Stimulated activated CD8-positive, alpha-beta memory T cell treated with anti-CD3 and anti-CD28 coated beads, Interleukin-2, amount 100 ng/mL, for 1 hour (primary cell): ENCODE measurements at places on chromosomes 7 and 10.
A peak's percentile ranks its signal among the peaks of the same experiment; 100 is the strongest.

DNA sequence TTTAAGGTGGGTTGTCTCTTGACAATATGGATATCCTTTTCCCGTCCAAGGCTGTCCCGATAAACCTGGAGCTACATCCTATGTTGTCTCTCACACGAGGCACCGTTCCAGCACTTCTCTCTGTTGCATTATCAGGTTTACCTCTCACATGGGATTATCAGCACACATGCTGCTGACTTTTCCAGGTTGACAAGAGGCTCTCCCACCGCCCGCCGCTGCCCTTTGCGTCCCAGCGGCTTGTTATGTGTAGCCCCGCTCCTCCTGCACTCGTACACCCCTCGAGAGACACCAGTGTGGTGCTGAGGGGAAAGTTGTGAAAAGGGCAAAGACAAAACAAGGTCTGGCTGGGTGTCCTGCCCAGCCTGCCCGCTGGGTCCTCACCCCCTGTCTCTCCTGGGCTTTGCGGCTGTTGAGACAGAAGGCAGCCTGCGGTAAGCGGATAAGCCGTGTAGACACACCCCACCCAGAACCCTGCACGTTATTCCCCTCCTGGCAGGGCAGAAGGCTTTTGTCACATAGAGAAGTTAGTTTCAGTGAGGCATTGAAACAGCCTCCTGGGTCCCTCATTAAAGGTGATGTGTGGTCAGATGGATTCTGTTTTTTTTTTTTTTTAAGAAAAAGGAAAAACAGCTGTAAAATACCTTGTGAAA, 38.7 kb downstream of the UBE3C start:
- no peak for DNase-seq

GRCh38 chr7:29770371-29770770, 35.9 kb upstream of the WIPF3 start:
- DNase-seq = no peak

DNA sequence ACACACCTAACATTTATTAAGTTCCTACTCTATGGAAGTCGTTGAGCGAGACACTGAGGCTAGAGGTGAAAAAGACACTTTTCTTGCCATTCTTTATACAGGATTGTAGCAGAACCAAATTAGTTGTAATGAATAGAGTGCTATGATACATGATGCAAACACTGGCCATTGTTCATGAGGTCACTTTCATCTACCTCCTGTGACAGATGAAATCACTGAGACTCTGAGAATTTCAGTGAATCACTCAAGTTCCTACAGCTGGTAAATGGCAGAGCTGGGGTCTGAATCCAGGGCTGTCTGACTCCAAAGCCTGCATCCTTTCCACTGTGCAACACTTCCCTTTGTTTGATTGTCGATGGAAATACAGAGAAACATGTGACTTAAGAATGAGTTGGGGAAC, 657.6 kb downstream of the LRMDA start:
- DNase-seq = no peak

GRCh38 chr10:71465551-71466252, 69.0 kb downstream of the CDH23 start:
- no peak for DNase-seq

GRCh38 chr10:33143160-33143728, 185.2 kb upstream of the ITGB1 start:
- no peak for DNase-seq

DNA sequence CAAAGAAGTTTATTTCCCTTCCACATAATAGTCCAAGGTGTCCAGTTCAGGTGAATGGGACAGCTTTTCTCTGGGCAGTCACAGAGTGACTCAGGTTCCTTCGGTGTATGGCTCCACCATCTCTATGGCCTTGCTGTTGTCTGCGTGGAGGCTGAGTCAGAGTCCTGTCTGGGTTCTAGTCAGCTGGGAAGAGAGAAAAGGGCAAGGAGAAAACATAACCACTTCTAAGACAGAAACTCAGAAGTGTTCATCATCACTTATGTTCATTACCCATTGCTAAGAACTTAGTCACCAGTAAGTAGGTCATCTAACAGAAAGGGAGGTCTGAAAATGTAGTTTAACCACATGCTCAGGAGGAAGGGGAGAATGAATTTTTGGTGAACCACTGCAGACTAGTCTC, 32.4 kb upstream of the CCDC7 start:
- peak; percentile 0 for DNase-seq
